ENCODE measurements at places on chromosomes 12 and 14. TPM values are rescaled to one million over a fixed set of nuclear protein-coding genes. Genes with fewer than 3 reads are reported as not detected.

- peak; percentile 73 for ATAC-seq
Observed at GRCh38 chr12:59080101-59080500, 159.8 kb upstream of the LRIG3 start.

Gene LHX5
- total RNA-seq: not detected

GRCh38 chr14:52241087-52241793 lies 26.3 kb upstream of the PTGDR start:
- no peak for ATAC-seq

DNA sequence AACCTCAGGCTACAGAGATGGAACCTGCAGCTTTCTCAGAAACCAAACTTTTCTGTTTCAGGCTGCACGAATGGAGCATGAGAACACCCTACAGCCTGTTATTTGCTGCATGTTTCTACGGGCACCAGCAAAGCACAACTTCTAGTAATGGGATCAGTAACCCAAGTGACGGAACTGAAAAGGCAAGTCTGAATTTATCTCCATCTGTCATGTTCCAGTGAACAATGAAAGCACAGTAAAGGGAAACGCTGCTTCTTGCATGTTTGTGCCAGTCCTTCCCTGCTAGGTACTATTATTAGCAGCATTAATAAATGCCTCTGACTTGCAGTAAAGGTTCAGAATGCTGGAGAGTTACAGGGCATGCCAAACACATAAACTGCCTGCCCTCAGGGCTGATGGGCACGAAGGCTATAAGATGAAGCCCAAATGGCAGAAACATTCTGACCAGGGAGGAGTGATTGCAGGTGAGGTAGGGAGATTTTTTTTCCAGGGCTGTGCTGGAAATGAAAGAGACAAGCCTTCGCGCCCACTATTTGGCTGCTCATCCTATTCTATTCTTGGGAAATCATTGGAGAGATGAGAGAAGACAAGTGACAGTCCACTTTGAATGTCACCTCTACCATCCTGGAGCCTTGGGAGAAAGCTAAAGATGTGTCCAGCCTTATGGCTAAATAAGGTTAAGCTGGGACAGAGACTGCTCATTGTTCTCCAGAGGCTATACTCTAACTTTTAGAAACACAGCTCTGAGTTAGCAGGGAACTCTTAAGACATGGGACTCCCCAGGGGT lies 100.4 kb upstream of the PLXNC1 start:
- peak; percentile 84 for ATAC-seq

- no peak for ATAC-seq
Observed at GRCh38 chr12:91224401-91224800, 41.8 kb upstream of the DCN start.

DNA sequence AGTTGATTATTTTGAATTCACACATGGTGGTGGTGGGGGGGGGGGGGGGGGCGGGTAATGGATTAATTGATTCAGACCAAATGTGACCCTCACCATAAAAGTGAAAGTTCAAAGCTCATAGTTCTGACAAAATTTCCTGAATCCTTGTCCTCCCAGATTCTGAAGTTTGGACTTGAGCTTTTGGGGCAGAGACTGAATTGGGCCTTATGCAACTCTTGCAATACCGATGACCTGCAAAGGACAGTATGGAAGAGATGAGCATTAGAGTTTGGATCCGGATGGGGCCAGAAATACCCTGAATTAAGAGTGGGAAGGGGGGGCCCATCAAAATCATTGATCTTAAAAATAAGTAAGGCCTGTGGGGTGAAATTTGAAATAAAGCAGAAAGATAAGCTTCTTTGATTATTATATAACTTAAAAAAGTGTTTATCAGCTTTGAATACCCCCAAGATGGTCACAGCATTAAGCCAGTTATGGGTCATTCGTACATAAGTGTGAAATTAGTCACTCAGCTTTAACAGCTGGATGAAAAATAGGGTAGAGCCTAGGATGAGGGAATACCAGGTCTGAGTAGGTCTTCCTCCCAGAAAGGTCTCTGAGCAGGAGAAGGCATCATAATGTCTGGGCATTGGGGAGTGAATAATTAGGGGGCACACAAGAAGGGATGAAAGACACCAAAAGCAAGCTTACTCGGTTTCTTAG lies 2.1 kb upstream of the PYGL start:
- ATAC-seq: no peak

- no peak for ATAC-seq
Observed at GRCh38 chr12:127401536-127401935, 865.4 kb upstream of the TMEM132C start.

GRCh38 chr12:12897302-12897701 lies 5.9 kb downstream of the GPRC5A start:
- no peak for ATAC-seq

Gene SLC25A47
- not detected for total RNA-seq

DNA sequence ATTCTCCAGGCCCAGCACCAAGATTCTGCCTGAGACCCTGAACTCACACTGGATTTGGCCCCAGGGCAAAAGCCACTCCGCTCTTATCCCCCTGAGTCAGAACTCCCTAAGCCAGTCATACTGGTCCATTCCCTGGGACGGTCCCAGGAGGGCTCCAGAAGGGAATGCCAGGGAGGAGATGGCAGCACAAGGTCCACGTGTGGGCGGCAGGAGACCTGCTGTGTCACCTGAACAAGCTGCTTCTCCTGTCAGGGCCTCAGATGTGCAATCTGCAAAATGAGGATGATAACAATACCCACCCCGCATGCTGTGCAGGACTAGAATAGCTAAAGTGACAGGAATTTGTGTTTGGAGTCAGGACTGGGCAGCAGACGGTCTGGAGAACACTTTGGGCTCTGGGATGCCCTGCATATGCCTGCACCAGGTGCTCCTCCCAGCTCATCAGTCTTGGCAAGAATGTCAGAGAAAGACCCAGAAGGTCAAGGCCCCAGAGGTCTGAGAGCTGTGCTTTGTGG lies 40.3 kb downstream of the CMKLR1 start:
- ATAC-seq: no peak

- peak; percentile 47 for ATAC-seq
Observed at GRCh38 chr14:90569606-90570387, 173.0 kb downstream of the CALM1 start.

- ATAC-seq: peak; percentile 10
Observed at GRCh38 chr12:56013482-56013881, 7.4 kb upstream of the IKZF4 start.

- ATAC-seq: no peak
Observed at GRCh38 chr12:84964048-84964447, 51.4 kb upstream of the SLC6A15 start.

- no peak for ATAC-seq
Observed at GRCh38 chr12:113292547-113292946, 42.4 kb downstream of the SLC8B1 start.

DNA sequence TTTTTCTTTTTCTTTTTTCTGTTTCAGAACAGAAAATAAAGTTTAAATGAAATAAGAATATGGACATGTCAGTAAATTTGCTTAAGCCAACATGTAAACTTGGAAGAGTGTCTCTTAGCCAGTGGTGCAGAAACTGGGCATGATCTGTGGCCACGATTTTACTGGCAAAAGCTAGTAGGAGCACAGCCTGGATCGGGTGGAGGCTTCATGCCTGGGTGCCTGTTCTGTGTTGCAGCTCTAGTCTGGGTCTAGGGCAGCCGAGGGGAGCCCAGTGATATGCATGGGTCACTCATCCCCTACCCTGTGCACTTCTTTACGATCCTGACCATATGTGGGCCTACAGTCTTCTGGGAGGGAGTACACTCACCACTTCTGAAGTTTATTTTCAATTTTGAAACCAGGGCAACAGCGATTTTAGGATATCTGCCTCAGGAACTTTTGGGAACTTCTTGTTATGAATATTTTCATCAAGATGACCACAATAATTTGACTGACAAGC lies 45.6 kb upstream of the SMCO2 start:
- ATAC-seq: no peak

DNA sequence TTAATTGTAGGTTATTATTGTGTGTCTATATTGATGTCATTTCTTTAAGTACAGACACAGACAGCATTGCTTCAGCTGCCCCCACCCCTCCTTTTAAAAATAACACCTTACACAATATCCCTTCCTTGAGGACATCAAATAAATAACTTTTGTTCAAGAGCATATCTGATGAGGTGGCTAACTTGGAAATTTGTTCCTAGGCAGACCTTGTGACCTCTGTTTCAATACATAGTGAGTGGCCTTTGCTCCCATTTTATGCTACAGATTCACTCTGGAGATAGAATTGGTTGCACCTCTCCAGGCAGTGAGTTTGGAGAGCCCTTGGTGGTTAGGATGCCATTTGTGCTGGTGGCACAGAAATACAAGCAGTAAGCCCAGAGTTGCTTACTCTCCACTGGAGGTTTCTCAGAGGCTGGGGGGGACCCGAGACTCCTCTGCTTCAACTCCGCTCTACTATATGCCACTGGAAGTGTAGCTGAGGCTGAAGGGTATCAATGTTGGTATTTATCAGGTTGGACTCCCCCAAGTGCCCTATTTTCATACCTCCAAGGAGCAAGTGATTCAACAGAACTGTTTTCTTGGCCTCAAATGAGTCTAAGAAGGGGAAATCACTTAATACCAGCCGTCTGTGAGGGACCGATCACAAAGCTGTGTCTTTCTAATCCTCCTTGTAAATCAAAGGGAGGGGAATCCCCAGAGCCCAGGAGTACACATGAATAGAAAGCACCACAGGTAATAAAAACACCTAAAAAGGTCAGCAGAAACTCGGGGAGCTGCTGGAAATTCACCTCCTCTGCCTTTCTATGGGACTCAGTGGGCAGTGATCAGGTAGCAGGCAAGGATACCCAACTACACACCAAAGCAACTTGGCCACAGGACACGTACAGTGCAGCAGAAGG lies 463.1 kb downstream of the RAD51B start:
- no peak for ATAC-seq

Data from esophagus mucosa (tissue), 1 donor.